ENCODE measurements at places on chromosomes 13 and 19. TPM values are rescaled to one million over a fixed set of nuclear protein-coding genes. Genes with fewer than 3 reads are reported as not detected.

Gene CPB2
- not detected for total RNA-seq

Gene NXNL1
- total RNA-seq = not detected

Gene EFNB2
- 57.2 TPM for total RNA-seq

Gene A1BG
- 4.3 TPM for total RNA-seq

Gene KLK11
- not detected for total RNA-seq

Gene FUT2
- total RNA-seq = 1.5 TPM

Gene TNNI3
- 1.1 TPM for total RNA-seq

Gene COQ8B
- 42.6 TPM for total RNA-seq

Gene CYP4F12
- 4.1 TPM for total RNA-seq

Gene SIRT2
- 58.4 TPM for total RNA-seq

Gene VSTM1
- 2.9 TPM for total RNA-seq

Gene MISP3
- 6.6 TPM for total RNA-seq

Gene ZNF534
- total RNA-seq = 0.47 TPM

Gene SMIM17
- 0.88 TPM for total RNA-seq

Gene GIPC3
- total RNA-seq = 1.3 TPM

Gene FFAR1
- total RNA-seq = 0.23 TPM

Gene KIRREL2
- 3.9 TPM for total RNA-seq

Gene CYP4F8
- total RNA-seq = not detected

Gene SLITRK6
- 7.7 TPM for total RNA-seq

Gene MIDN
- 40.8 TPM for total RNA-seq

Gene OPA3
- 8.1 TPM for total RNA-seq

Gene FFAR3
- total RNA-seq = 0.76 TPM

Gene CGB2
- total RNA-seq = not detected

Gene NDUFA13
- 100 TPM for total RNA-seq

Gene FXYD3
- 25.8 TPM for total RNA-seq

Gene RELB
- 14.4 TPM for total RNA-seq

Gene RAP2A
- total RNA-seq = 45.7 TPM

Gene ZNF208
- 33.8 TPM for total RNA-seq

Gene HCST
- total RNA-seq = 6.9 TPM

Gene PSPN
- 2.5 TPM for total RNA-seq

Gene EID2
- 13.2 TPM for total RNA-seq

Gene ERICH6B
- not detected for total RNA-seq

Gene POSTN
- 196 TPM for total RNA-seq

Gene MRPS12
- total RNA-seq = 33.2 TPM

Gene ADGRE1
- total RNA-seq = 1.2 TPM

Gene KLHL1
- total RNA-seq = 0.88 TPM

Gene TEX101
- total RNA-seq = not detected

Gene CD70
- total RNA-seq = 0.29 TPM

Gene ZNF155
- 11.1 TPM for total RNA-seq

Gene ZNF177
- total RNA-seq = 7.1 TPM

Gene BICRA
- total RNA-seq = 17.7 TPM

Gene ZNF667
- 9.1 TPM for total RNA-seq

Gene EHD2
- total RNA-seq = 46.1 TPM

Gene PDX1
- total RNA-seq = not detected

Gene ZNF28
- total RNA-seq = 19.7 TPM

Gene SPACA4
- not detected for total RNA-seq

Gene C19orf33
- 6.8 TPM for total RNA-seq

Gene KLK13
- 0.35 TPM for total RNA-seq

Gene WDR62
- total RNA-seq = 3.2 TPM

Gene PCDH17
- 32.4 TPM for total RNA-seq

Gene FCER2
- 0.23 TPM for total RNA-seq

Gene TPRX2
- not detected for total RNA-seq

Gene CBLC
- 8.8 TPM for total RNA-seq

Gene MAMSTR
- 8.9 TPM for total RNA-seq

Gene CACNA1A
- total RNA-seq = 0.88 TPM
